ENCODE measurements at places on chromosomes 13 and 19.

DNA sequence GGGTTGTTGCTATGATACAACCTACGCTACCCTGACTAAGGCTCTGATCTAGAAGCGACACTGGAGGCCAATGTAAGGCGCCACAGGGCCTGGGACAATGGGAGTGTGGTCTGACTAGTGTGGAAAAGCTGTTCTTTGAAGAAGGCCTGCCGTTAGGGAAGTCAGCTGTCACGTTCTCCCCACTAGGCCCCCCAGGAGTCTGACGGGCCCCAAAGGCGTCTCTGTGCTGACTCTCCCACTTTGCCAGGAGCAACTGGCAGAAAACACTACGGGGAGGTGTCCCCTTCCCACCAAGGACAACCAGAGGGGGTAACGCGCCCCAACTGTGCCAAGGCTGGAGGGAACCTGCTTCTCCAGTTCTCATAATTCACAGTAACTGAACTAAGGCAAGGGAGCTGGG lies 25.3 kb upstream of the EIF3G start:
- no peak for DNase-seq

DNA sequence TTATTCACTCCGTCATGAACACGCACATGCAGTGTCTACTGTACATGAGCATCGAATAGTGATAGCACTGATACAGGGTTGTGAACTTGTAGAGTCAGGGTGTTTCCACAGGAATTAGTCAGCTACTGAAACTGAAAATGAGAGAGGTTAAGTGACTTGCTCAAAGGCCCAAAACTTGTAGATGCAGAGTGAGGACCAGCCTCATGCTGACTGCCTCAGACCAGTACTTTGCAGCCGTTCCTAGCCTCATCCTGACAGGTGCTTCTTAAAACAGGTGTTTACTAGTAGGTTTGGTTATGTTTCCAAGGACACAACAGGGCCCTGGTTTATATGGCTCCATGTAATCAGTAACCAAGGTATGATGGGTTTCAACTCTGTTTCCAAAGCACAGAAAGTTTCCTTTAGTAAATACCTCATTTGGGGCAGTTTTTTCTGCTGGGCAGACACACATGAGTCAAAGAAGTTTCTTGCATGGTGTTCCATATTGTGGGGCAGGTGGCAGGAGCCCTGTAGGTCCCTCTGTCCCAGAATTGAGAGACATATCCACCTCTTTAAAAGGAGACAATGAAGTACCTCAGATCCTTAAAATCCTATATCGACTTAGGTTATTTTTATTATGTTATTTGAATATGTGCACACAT lies 16.0 kb downstream of the FGF9 start:
- DNase-seq, result no peak

DNA sequence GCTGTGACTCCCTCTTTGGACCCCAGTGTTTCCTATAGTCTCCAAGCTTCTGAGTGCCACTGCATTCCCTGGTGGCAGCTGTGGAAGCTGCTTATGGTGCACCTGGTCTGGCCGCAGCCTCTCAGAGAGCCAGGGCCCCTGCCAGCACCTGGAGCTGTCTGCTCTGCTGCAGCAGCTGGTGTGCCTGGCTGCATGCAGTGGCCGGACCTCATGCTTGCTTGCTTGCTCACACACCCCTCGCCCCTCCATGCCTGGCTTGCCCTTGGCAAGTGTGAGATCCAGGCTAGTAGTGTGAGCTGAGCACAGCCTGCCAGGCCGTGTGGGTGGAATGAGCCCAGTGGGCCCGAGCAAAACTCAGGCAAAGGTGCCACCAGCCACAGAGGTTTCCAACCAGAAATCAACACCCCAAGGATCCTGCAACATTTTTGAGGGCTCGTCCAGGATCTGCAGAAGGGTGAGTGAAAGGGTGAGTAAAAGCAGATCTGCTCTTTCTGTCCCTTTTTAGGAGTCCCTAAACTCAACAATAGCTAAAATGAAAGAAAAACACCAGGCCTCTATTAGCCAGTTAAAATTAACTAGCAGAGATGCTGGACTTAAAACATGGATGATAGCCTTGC lies 7.6 kb upstream of the MLLT1 start:
- DNase-seq, result no peak

- no peak for DNase-seq
These were observed 50.8 kb upstream of the FLT1 start for GRCh38 chr13:28545583-28546333.
